ENCODE measurements at places on chromosomes 11 and 22.
A peak's percentile ranks its signal among the peaks of the same experiment; 100 is the strongest.

- DNase-seq: no peak
These were observed 1.6 kb downstream of the SDF2L1 start for GRCh38 chr22:21643533-21644357.

DNA sequence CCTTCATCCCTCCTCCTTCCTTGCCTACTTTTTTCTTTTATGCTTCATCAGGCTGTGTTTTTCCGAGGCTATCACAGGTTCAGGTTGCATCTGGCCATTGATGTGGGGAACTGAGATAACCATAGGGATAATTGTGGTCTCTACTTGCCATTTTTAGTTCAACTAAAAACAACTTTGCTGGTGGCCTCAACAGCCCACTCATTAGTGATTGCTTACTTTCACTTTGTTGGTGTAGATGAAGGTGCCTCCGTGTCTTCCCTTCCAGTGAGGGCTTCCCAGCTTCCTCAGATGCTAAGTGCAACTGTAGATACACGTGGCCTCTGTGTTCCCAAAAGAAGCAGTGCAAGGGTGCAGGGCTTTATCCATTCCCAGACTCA lies 35.0 kb downstream of the KCNJ1 start:
- DNase-seq: no peak

DNA sequence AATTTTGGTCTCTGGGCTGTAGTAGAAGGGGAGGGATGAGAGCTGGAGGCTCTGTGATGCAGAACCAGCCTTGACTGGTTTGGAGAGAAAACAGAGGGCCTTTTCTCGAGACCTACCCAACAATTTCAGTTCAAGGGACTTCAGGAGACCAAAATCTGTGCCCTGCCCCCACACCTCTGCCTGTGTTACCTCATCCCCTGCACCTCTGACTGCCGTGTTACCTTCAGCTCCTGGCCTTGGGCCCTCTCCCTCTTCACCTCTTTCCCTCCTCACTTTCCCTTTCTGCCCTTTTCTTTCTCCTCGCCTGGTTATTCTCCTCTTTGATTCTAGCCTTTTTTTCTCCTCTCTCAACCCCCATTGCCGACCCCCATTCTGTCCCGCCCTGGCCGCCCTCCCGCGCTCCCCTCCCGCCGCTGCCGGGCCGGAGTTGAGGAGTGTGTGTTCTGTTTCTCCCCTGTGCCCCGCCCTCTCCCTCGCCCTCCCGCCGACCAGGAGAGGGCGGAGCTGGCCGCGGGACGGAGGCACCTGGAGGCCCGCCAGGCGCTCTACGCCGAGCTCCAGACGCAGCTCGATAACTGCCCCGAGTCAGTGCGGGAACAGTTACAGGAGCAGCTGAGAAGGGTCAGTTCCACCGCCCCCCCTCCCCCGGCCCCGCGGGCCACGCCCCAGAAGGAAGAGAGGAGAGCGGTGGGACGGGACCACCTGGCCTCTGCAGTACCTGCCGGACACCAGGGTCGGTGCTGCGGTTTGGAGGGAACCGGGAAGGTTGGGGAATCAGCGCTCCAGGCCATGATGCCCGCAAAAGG lies 27.2 kb downstream of the PHLDB1 start:
- DNase-seq: peak; percentile 47

DNA sequence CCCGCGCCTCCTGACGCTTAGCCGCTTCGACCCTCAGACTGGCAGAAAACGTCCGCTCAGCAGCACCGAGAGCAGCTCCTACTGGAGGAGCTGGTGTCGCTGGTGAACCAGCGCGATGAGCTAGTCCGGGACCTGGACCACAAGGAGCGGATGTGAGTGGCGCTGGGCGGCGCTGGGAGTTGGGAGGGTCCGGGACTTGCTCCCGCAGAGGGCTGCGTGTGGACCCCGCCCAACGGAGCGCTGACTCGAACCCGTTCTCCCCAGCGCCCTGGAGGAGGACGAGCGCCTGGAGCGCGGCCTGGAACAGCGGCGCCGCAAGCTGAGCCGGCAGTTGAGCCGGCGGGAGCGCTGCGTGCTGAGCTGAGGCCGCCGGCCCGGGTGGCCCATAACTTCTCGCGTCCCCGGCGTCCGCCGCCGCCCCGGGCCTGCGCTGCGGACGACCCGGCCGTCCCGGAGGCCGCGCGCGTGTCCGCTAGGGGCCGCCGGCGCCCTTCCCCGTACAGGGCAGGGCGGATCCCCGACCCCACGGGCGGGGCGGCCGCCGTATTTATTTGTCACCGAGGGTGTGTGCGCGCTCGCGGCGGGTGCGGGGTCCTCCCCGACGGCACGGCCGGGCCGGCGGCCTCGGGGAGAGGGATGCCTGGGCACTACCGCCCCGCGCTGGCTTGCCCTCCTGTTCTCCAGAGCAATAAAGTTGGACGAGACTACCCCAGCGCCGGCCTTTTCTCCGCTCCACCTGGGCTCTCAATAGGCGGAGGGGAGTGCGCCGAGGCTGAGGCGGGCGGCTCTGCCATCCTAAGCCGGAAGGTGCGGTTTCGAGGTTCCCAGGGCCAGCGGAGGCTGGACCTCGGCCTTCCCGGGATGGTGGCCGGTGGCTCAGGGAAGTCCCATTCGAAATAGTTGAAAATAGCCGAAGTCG lies 3.4 kb downstream of the KCNK7 start:
- DNase-seq: no peak

DNA sequence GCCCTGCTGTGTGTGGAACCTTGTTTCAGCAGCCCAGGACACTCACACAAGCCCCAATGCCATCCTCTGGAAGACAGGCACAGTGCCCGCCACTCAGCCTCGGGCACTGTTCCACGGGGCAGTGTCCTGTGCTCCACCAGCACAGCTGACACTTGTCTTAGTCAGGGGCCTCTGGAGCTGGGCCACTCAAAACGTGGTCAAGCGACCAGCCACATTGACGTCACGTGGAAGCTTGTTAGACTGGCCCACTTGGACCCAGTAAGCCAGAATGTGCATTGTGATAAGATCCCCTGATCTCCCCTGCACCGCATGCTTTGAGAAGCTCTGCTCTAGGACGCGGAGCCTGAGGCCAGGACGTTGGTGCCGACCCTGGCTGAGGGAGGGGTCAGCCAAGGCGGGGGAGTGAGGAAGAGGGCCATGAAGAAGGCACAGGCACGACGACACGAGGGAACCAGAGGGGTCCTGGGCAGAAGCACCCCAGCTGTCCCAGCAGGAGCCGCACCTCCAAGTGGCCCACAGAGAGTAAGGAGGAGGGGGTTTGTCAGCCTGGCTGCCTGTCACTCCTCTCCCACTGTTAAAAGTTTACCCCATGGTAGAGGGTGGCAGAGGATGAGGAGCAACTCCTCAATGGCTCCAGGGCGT lies 64.6 kb downstream of the LINC01488 start:
- DNase-seq: no peak

- DNase-seq: no peak
These were observed 1484.5 kb upstream of the TENM4 start for GRCh38 chr11:80925321-80925720.

Data from globus pallidus (tissue), 1 donor.